ENCODE measurements at places on chromosomes 4 and X.

- DNase-seq: no peak
These were observed 282.7 kb downstream of the KCTD8 start for GRCh38 chr4:44165938-44166337.

DNA sequence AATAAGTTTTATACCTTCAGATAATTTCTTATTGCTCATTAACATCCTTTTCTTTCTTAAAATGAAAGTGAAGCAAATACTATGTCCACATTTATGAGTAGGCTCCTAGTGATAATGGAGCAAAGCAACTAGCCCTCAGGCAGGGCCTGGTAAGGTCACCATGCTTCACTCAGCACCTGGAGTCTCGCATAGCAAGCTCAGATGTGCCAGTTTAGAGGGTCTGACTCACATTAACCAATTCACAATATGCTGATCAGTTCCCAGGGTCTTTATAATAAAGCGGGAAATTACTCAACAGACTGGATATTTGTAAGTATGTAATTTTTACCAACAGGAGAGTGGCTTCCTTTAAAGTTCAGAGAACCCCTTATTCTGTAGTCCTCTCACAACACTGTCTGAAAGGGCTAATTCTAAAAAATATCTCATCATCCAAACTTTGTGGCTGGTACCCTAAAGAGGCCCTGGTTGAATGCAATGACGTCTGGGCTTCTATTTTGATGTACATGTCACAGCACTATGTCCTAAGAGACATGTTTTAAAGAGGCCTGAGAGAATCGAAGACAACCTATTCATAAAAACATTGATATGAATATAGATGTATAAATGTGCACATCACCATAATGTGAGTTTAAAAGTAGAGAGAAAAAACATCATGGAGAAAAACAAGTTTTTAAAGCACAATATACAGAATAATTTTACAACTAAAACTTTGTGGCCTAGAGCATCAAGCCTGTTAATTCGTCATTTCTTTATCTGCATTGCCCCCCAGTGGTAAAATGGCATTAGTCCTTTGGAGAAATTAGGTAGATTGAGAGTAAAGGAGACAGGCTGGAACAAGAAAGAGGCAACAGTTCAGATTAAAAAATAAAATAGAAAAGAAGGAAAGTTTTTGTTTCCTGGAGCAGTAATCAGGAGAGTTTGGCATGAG is 44.3 kb downstream of the IL21 start:
- no peak for DNase-seq

GRCh38 chr4:188106454-188106853 is 2.9 kb downstream of the TRIML2 start:
- DNase-seq: no peak

DNA sequence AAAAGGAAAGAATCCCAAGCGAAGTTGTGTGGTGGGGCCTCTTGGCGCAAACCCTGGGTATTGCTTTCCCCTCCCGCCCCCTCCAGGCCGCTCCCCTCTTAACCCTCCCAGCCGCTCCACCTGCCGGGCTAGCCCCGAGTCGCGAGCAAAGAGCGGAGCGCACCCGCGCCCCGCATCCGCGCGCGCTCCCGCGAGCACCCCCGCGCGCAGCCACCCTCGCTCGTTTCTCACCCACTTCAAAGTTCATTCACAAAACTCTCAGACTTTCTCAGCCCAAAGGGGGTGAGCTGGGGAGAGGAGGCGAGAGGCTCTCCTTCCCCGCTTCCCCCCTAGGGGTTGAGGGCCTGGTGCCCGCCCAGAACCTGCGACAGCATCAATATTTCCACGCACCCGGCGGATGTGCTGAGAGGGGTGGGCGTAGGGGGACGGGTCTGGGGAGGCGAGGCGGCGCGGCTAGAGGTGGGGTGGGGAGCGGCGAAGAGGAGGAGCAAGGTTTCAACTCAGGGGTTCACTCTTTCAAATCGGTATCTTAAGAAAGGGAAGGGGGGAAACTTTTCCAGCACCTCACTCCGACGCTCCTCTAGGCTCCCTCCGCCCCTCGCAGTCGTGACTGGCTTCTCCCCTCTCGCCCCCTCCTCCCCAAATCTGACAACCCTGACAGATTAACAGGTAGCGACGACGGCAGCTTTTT is 1.8 kb downstream of the MAML3 start:
- peak; percentile 64 for DNase-seq

- DNase-seq: no peak
These were observed 58.1 kb downstream of the FAM114A1 start for GRCh38 chr4:38925492-38926413.

GRCh38 chr4:57418133-57418532 is 307.9 kb upstream of the IGFBP7 start:
- no peak for DNase-seq

DNA sequence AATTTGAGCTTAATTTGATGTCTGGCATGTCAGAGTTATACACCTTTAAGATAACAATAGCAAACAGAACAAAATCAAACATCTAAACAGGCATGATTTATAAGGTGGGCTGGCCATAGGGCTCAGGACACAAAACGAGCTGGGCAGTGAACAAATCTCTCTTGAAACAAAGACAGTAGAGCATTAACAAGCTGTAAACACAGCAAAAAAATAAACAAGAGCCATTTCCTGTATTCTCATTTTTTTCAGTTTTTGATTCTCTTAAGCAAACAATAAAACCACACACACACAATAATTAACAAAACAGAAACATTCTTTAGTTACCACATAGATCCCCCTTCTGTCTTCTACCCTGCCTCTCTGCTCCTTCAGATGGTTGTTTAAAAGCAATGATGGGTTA is 68.3 kb upstream of the TMEM150C start:
- no peak for DNase-seq

GRCh38 chr4:158829254-158829653 is 60.4 kb downstream of the FNIP2 start:
- no peak for DNase-seq

GRCh38 chrX:12946838-12947544 is 27.9 kb upstream of the TMSB4X start:
- peak; percentile 55 for DNase-seq

- peak; percentile 14 for DNase-seq
These were observed 51.2 kb downstream of the TMPRSS11E start for GRCh38 chr4:68498413-68499007.

DNA sequence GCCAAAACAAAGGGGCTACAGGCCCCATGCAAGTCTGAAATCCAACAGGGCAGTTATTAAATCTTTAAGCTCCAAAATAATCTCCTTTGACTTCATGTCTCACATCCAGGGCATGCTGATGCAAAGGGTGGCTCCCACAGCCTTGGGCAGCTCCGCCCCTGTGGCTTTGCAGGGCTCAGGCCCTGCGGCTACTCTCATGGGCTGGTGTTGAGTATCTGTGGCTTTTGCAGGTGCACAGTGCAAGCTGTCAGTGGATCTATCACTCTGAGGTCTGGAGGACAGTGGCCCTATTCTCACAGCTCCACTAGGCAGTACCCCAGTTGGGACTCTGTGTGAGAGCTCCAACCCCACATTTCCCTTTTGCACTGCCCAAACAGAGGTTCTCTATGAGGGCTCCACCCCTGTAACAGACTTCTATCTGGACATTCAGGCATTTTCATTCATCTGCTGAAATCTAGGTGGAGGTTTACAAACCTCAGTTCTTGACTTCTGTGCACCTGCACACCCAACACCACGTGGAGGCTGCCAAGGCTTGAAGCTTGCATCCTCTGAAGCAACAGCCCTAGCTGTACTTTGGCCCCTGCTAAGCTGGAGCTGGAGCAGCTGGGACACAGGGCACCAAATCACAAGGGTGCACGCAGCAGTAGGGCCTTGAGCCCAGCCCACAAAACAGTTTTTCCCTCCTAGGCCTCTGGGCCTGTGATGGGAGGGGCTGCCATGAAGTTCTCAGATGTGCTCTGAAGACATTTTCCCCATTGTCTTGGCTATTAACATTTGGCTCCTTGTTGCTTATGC is 154.8 kb upstream of the PDE5A start:
- no peak for DNase-seq

DNA sequence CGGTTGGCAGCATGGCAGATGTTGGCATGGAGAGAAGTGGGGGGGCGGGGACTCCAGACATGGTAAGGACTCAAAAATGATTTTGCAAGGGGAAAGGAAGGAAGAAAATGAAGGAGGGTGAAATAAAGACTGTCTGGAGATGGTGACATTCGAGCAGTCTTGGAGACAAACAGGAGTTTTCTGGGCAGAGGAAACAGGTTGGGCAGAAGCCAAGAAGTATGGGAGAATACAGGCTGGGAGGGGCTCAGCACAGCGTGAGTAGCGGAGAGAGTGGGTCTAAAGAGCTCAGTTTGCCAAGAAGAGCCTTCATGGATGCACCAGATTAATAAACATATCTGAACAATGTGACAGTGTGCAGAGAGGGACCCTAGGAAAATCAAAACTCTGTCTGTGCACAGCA is 13.3 kb upstream of the CRMP1 start:
- no peak for DNase-seq

GRCh38 chr4:173345648-173346047 is 11.5 kb upstream of the HMGB2 start:
- DNase-seq: no peak

DNA sequence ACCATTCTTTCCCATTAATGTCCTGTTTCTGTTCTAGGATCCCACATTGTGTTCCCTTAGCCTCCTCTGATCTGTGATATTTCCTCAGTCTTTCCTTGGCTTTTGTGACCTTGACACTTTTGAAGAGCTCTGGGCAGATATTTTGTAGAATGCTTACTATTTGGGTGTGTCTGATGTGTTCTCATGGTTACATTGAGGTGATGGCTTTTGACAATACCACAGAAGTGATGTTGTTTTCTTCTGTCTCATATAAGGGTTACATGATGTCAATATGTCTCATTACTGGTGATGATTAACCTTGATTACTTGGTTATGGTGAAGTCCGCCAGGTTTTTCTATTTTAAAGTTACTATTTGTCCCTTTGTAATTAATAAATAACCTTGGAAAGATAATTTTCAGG is 183.7 kb downstream of the SOWAHB start:
- no peak for DNase-seq

DNA sequence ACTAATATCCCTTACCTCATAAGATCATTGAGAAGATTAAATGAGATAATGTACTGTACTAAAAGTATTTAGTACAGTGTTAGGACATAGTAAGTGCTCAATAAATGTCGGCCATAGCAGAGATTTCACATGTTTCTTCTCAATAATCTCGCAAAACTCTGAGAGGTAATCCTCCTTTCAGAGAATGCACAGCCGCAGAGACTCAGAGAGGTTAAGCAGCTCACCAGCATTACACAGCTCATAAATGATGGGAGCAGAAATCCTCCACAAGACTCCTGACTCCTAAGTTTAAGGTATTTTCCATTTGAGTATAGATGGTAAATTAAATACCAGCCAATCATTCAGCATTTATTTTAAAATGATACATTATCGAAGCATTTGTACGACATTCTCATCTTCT is 34.6 kb downstream of the FAM114A1 start:
- no peak for DNase-seq

DNA sequence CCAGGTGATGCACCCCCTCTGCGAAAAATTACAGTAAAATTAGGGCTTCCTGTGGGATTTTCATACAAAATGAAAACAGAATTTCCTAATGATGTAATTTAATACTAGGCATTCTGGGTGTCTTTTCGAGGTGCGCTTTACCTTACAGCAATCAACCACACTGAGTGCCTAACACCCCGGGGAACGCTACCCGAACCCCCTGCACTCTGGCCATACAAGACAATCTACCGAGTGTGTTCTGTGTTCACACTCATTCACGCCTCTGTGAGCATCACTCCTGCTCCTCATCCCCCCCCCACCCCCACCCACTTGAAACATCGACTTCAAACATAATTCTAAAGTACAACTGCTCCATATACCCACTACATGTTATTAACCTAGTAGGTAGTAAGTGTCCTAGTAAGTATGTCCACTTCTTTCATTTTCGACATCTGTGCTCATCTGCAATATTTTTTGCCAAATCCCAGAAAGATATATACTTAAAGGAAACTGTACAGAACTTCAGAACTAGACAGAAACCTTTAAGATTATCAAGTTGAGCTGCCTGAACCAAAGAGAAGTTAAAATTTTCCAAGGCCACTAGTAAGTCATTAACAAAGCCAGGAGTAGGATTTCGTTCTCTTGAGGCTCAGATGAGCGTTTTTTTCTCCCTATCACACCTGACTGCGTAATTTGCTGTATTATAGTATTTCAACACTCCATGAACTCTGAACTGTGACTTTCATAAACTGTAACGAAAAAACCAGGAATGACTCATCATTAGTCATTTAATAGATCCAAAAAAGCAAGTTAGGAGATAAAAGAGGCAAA is 80.0 kb downstream of the FAT1 start:
- no peak for DNase-seq

- no peak for DNase-seq
These were observed 2497.3 kb downstream of the ARAP2 start for GRCh38 chr4:33746979-33747378.

- DNase-seq: no peak
These were observed 125.4 kb upstream of the DMD start for GRCh38 chrX:33336783-33337182.

DNA sequence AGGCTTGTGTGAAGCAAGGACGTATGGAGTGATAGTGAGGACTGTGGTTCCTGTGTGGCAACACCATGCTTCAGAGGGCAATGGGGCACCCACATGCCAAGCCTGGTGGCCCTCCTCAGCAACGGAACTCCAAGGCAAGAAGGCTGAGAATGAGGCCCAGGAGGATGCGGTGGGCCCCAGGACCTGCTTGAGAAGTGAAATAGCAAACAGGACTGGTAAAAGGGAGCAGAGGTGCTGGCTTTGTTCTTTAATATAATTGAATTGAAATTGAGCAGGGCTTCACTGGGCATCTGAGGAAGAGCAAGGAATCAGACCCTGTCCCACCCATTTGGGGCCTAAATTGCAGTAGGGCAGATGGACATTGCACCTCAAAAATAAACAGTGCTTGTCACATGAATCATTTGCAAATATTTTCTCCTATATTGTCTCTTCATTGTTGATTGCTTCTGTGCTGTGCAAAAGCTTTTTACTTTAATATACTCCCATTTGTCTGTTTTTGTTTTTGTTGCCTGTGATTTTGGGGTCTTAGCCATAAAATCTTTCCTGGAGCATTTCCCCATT is 2.3 kb downstream of the TMEM187 start:
- DNase-seq: no peak

DNA sequence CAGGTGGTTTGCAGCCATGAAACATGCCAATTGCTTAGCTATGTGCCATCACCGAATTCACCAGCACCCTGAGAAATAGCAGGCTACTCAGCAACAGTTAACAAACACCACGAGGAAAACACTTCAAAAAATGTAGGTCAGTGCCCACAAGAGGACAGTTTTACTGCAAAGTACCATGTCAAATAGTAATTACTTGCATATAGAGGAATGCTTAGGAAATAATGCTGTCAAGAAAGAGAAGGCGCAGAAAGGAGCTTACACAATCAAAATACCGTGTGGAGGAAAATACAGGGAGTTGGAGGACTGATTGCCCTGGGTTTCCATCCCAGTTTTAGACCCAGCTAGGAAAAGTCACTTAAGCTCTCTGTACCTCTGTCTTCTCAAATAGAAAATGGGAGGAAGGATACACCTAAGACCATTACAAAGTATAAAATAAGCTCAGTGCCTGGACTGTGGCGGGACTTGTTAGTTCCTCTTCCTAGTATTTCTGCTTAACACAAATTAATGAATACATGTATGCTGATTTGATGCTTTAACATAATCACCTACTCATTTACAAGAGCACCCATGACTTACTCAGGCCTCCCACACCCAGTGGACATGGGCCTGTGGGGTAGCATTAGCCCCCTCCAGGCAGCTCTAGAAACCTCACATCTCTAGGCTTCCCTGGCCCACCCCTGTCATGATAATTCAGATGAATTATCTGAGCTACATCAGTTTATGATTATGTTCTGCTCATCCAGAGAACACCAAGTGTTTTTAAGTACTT is 44.5 kb upstream of the IL21 start:
- DNase-seq: no peak

- no peak for DNase-seq
These were observed 109.0 kb upstream of the ARSJ start for GRCh38 chr4:114088481-114088880.
